ENCODE measurements at places on chromosomes 5 and 9. TPM values are rescaled to one million over a fixed set of nuclear protein-coding genes. Genes with fewer than 3 reads are reported as not detected.

Gene NUTM2G
- not detected for total RNA-seq

Gene GSN
- total RNA-seq: 2.9 TPM

Gene ENTPD8
- not detected for total RNA-seq

Gene GHR
- 0.05 TPM for total RNA-seq

Gene FAM200C
- 0.51 TPM for total RNA-seq

Gene SLC6A7
- total RNA-seq: not detected

Gene COQ4
- 42.1 TPM for total RNA-seq

Data from T-helper 1 cell treated with Interleukin-12 subunit alpha and Interleukin-12 subunit beta and Interleukin-4 antibody, amounts not matched to agents 30 ng/mL and 1 ng/mL, for 36 hours (primary cell).